ENCODE measurements at places on chromosomes 7 and 10.

GRCh38 chr10:12720217-12720981, 281.1 kb downstream of the CCDC3 start:
- DNase-seq: peak; percentile 83

DNA sequence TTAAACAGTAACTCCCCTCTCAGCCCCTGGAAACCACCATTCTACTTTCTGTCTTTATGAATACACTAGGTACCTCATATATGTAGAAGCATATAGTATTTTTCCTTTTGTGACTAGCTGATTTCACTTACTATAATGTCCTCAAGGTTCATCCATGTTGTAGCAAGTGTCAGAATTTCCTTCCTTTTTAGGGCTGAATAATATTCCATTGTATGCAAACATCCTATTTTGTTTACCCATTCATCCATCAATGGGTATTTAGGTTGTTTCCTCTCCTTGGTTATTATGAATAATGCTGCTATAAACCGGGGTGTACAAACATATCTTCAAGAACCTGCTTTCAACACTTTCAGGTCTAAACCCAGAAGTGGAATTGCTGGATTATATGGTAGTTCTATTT, 125.3 kb downstream of the SGMS1 start:
- DNase-seq: no peak

GRCh38 chr7:112405286-112405685, 45.0 kb upstream of the IFRD1 start:
- DNase-seq: no peak

DNA sequence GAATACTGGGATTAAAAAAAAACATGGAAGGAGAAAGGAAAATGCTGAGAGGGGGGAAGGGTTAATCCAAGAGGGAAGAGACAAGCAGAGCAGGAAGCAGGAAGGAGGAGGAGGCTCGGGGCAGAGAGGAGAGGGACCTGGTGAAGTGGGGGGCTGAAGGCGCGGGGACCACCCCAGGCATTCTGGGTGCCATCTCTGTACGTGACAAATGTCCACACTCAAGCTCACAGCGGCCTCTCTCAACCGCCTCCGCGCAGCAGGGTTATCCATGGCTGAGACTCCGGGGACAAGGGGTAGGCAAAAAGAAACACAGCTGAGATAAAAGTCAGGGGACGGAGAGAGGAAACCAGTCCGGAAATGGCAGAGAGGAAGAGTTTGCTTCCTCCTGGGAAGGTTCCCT, 33.9 kb downstream of the EN2 start:
- DNase-seq: no peak

- no peak for DNase-seq
These were observed 1040.2 kb upstream of the SORCS1 start for GRCh38 chr10:108204528-108205305.

DNA sequence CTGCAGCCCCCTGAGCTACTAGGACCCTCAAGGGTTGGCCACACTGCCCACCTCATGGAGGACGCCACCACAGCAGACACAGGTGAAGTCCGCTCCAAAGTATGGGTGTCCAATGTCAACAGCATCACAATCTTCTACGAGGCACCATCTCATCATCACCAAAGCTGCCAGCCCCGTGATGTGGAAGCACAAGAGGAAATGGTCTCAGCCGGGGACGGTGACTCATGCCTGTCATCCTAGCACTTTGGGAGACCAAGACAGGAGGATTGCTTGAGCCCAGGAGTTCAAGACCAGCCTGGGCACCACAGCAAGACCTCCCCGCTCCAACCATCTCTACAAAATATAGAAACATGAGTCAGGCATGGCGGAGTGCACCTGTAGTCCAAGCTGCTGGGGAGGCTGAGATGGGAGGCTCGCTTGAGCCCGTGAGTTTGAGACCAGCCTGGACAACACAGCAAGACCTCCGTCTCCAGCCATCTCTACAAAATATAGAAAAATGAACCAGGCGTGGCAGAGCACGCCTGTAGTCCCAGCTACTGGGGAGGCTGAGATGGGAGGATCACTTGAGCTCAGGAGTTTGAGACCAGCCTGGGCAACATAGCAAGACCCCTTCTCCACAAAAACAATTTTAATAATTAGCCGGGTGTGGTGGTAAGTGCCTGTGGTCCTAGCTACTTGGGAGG, 48.8 kb upstream of the MYL10 start:
- no peak for DNase-seq

- no peak for DNase-seq
These were observed 20.7 kb downstream of the SKAP2 start for GRCh38 chr7:26843705-26844104.

- DNase-seq: no peak
These were observed 10.2 kb upstream of the ADO start for GRCh38 chr10:62794306-62794705.

DNA sequence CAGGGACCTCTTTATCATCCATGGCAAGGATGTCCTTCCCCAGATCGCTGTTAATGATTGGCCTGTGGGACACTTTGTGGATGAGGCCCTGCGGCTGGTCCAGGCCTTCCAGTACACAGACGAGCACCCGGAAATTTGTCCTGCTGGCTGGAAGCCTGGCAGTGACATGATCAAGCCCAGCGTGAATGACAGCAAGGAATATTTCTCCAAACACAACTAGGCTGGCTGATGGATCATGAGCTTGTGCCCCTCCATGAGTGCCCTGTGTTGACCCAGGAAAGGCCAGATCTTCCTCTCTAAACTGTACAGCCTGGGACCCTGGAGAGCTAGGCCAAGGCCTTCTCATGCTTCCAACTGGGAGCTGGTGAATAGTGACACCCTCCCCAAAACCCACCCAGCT, 124.1 kb downstream of the CUL2 start:
- no peak for DNase-seq

DNA sequence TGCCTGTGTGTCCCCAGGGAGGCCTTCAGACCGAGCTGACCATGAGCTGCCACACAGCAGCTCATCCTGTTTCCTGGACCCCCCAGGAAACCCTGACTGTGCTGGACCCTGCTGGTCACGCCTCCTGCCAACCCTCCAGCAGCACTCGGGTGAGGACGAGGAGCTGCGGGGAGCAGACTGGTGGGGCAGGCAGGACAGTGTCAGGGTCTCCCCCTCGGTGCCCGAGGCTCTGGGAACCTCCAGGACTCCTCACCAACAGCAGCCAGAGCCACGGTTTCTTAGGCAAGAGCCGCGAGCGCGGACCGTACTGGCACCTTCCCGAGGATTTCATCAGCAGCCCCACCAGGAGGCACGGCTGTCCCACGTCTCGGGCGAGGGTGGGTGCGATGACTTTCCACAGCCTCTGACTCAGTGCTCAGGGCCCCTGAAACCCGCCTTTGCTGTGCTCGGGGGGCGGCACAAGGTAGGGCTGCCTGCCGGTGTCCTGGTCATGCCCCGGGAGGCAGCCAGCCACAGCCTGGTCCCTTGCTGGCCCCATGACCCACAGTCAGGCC, 186.9 kb downstream of the ELFN1 start:
- DNase-seq: no peak
